ENCODE measurements at places on chromosomes 16 and 17. TPM values are rescaled to one million over a fixed set of nuclear protein-coding genes. Genes with fewer than 3 reads are reported as not detected.

- DNase-seq = no peak
Observed at GRCh38 chr17:68457168-68457538, at the start of gene WIPI1. Gene WIPI1, minus strand, starts transcription at chr17:68457496. Its CDS starts 75 bp downstream, at chr17:68457421.

GRCh38 chr16:87163637-87164036 is 153.6 kb downstream of the C16orf95 start:
- DNase-seq = no peak

DNA sequence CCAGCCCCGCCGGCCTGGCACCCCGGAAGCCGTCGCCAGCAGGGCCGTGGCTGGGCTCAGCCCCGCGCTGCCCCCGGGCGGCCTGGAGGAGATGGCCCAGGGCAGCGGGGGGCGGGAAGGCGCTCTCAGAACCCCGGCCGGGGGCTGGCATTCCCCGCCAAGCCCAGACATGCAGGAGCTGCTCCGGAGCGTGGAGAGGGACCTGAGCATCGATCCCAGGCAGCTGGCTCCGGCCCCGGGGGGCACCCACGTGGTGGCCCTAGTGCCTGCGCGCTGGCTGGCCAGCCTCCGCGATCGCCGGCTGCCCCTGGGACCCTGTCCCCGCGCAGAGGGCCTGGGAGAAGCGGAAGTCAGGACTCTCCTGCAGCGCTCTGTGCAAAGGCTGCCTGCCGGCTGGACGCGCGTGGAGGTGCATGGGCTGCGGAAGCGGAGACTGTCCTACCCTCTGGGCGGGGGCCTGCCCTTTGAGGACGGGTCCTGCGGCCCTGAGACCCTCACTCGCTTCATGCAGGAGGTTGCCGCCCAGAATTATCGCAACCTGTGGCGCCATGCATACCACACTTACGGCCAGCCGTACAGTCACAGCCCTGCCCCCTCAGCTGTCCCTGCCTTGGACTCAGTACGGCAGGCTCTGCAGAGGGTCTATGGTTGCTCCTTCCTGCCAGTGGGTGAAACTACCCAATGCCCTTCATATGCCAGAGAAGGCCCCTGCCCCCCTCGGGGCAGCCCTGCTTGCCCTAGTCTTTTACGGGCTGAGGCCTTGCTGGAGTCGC is 551 bp downstream of the WDR81 start:
- DNase-seq = no peak

Gene FOXC2
- total RNA-seq = not detected

DNA sequence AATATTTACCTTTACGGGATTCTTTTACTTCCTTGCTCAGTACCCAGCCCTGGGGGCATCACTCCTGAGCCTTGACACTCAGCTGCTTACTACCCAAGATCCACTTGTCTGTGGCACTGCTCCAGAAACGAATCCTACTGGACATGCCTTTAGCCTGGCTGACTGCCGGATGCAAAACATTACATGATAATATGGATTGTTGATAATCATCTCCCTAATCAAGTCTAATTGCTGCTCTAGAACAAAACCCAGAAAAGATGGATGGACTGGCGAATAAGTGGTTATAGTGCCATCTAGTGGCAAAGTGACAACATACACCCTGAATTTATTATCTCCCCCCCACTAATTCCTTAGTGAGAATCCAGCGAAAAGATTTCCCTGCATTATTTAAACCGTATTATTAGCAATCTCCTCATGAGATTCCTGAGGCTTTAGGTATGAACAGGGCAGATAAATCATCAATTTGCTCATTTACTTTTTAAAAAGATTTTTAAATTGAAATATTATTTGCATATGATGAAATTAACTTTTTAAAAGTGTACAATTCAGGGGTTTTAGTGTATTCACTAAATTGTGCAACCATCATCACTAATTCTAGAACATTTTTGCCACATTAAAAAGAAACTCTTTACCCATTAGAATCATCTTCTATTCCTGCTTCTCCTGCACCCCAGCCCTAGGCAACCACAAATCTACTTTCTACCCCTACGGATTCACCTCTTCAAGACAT is 61.6 kb downstream of the RGS9 start:
- no peak for DNase-seq

Gene ZSCAN10
- total RNA-seq = 0.48 TPM

Gene CRHR1
- total RNA-seq = not detected

Gene OTOA
- total RNA-seq = 0.58 TPM

DNA sequence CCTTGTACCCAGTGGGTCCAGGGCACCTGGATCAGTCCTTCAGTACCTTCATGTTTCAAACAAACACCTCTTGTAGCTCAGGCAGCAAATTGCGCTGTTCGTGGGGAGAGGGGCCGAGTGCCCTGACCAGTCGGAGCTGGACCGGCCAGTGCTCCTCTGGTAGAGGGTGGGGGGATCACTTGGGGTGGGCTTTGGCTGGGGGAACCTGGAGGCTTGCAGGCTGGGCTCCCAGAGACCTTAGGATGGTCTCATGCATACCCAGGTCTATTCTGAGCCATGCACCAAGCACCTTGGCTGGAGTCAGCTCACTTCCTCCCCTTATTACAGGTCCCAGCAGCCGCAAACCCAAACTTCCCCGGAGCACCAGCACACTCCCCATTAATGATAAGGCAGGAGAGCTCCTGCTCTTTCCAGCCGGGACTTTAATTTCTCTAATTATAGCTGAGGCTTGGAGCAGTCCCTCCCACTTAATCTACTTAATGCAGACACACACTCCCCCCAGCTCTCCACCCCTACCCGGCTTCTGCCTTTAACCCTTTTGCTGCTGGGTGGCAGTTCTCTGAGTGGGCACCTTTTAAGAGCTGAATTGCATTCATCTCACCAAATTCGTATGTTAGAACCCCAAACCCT is 26.3 kb upstream of the MGAT5B start:
- no peak for DNase-seq

DNA sequence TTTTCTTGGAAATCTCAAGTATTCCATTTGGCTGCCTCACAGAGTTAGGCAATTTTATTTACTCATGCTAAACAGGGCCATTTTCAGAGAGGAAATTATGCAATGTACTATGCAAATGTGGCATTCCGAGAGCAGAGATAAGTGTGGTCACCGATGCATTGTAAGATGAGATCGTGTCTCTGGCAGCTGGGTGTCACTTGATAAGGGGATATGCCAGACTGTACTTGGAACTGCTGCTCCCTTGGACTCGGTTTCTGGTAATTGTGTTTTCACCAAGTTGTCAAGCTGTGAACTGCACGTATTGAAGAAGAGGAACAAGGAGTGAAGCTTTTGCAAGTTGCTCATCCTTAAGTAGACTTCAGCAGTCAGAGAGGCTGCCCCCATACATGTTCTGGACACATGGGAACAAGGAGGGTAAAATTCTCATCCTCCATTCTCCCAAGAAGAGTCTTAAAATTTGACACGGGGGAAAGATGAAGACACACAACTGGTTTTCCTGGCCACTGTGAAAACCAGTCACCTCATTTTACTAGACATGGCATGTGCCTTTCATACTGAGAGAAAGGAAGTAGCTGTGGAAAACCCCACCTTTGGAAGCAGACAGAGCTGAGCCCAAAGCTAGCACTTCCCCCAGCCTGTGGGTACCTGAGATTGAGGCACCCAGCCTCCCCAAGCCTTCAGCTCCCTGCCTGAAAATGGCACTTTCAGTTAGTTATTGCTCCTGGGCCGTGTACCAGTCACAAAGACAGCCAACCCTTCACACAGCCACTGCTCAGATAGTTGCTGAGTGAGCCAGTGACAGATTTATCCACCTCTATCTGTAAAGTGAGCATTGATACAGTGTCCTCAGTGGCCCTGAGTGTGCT is 150.7 kb downstream of the SOCS1 start:
- DNase-seq = peak; percentile 44

- peak; percentile 51 for DNase-seq
Observed at GRCh38 chr17:7932949-7933348, 943 bp downstream of the CNTROB start.

- no peak for DNase-seq
Observed at GRCh38 chr16:49307176-49307575, 25.5 kb upstream of the CBLN1 start.

DNA sequence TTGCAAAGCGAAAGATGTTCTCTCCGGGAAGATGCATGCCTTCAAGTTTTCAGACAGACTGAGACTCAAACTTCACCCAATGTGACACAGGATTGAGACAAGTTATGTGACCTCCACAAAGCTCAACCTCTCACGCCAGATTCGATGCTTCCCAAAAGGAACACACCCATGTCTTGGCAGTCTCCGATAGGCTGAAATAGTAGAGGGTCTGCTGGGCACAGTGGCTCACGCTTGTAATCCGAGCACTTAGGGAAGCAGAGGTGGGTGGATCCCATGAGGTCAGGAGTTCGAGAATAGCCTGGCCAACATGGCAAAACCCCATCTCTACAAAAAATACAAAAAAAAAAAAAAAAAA is 22.1 kb downstream of the ZFHX3 start:
- no peak for DNase-seq

DNA sequence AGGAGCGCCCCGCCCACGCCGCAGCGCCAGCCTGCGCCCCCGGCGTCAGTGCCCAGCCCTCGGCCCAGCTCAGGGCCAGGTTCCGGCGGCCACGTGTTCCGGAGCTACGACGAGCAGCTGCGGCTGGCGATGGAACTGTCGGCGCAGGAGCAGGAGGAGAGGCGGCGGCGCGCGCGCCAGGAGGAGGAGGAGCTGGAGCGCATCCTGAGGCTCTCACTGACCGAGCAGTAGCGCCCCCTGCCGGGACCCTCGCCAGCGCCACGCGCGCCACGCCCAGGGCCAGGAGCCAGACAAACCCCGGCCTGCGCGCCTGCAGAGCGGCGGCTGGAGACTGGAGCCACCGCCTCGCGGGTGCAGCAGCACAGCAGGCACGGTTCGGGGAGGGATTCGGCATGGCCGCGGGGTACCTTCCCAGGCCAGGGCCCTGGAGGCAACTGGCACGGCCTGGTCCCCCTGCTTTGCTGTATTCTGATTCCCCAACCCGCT is 9.3 kb downstream of the CORO6 start:
- DNase-seq = peak; percentile 97

Gene CRISPLD2
- total RNA-seq = 0.38 TPM

Gene DPEP3
- total RNA-seq = 0.16 TPM

Gene TBC1D3B
- total RNA-seq = 21.4 TPM

DNA sequence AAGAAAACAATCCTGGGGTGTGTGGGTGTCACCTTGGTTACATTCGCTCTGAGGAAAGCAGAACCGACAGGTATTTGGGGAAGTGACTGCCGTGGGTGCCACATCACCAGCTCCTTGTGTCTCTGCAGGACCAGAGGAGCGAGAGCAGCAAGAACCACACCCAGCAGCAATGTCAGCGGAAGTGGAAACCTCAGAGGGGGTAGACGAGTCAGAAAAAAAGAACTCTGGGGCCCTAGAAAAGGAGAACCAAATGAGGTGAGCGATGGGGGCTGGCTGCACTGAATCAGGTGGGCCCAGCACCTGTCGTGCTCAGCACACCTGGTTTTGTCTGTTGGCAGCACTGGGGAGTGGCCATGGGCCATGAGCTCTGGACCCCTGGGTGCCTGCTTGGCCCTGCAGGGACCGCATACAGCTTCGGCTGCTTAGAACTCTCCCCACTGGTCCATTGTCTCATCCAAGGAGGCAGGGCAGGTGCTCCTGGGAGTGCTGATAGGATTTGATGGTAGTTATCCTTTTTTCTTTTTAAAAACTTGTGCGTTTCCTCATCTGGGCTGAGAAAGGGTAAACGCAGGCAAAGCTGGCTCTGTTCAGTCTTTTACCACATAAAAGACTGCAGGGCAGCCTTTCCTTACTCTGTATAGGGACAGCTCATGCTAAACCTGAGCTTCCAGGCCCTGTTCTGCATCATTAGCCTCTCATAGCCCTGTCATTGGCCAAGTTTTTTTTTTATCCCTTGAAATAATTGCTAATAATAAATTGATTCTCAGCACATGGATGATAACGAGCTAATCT is 29.4 kb downstream of the HMOX2 start:
- DNase-seq = peak; percentile 73

DNA sequence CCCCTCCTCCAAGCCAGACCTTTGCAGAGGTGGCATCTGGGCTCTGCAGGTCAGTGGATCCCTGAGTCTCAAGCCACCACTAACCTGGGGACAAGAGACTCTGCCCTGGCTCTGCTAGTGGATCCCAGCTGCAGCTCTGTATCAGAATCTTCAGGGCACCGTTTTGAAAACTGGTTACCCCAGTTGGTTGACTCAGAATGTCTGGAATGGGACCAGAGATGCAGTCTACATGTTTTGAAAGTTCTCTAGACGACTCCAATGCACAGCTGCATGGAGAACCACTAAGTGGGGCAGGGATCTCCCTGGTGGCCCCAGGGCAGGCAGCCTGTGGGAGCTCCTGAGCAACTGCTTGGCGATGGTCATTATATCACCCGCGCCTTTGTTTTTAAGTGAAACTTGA is 34.1 kb upstream of the ADORA2B start:
- DNase-seq = no peak

- DNase-seq = no peak
Observed at GRCh38 chr17:57464191-57464864, 208.0 kb downstream of the MSI2 start.

GRCh38 chr17:45018848-45019711 is 32.4 kb downstream of the DCAKD start:
- peak; percentile 72 for DNase-seq

Gene NACA2
- total RNA-seq = not detected

GRCh38 chr16:56558024-56558747 is 6.7 kb upstream of the MT4 start:
- DNase-seq = no peak

DNA sequence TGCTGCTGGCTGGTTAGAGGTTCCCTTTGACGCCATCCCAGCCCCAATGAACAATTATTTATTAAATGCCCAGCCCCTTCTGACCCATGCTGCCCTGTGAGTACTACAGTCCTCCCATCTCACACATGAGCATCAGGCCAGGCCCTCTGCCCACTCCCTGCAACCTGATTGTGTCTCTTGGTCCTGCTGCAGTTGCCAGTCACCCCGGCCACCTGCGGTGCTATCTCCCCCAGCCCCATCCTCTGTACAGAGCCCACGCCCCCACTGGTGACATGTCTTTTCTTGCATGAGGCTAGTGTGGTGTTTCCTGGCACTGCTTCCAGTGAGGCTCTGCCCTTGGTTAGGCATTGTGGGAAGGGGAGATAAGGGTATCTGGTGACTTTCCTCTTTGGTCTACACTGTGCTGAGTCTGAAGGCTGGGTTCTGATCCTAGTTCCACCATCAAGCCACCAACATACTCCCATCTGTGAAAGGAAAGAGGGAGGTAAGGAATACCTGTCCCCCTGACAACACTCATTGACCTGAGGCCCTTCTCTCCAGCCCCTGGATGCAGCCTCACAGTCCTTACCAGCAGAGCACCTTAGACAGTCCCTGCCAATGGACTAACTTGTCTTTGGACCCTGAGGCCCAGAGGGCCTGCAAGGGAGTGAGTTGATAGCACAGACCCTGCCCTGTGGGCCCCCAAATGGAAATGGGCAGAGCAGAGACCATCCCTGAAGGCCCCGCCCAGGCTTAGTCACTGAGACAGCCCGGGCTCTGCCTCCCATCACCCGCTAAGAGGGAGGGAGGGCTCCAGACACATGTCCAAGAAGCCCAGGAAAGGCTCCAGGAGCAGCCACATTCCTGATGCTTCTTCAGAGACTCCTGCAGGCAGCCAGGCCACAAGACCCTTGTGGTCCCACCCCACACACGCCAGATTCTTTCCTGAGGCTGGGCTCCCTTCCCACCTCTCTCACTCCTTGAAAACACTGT is 11.3 kb downstream of the CX3CL1 start:
- no peak for DNase-seq

Measured in activated T-cell treated with anti-CD3 and anti-CD28 coated beads, Interleukin-2, amount 50 U/mL, for 72 hours (primary cell).